ENCODE measurements at places on chromosomes 4 and X.
A peak's percentile ranks its signal among the peaks of the same experiment; 100 is the strongest.

- no peak for DNase-seq
Measured at GRCh38 chr4:172938072-172938829, 230.4 kb upstream of the GALNT7 start.

DNA sequence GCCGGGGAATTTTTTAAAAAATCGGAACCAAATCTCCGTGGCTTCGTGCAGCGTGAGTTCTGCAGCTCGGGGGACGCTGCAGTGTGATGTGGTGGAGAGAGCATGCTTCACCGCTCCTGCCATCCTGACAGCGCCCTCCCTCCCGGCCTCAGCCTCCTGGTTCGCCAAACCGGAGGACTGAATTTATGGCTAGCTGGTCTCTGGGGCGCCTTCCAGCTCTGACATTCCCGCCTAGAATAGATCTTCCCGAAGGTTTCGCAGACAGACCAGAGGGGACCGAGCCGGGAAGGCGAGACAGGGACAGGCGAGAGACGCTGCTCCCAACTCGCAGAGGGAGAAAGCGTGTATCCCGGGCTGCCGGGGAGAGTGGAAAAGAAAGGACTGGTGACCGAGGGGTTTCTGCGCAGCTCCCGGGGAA, 25.9 kb downstream of the HOPX start:
- DNase-seq = no peak

DNA sequence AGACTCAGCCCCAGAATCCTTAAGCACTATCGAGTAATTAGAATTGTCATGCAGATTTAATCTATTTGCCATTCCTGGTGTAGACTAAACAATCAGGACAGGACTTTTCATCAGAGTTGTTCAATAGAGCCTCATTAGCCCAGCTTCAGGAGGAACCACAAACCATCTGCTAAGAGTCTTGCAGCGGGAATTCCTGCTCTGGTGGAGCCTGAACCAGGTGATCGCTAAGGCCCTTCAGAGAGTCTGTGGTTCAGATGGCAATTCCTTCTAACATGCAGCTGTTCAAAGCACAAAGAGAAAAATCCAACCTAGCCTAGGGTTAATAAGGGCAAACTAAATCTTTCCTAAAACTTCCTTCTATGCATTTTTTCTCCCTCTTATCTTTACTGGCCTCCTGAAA, 119.1 kb upstream of the CPEB2 start:
- DNase-seq = no peak

GRCh38 chr4:119498527-119498926, 130.1 kb downstream of the PDE5A start:
- no peak for DNase-seq

DNA sequence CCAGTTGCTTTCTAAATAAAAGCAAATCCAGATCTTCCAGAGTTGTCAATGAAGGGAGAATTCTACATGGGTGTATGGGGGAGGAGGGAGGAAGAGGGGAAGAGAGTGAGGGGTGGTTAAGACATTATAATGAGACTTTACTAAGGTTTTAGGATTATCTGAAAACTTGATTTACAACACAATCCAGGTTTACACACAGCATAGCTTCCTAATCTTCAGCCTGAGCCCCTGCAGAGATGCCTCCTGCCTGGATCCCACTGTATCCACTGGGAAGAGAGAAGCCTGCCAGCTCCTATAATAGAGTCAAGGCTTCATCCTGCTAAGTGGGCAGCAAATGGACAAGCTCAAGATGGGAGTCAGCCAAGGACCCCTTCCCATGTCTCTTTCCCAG, 85.6 kb upstream of the KIT start:
- peak; percentile 12 for DNase-seq

DNA sequence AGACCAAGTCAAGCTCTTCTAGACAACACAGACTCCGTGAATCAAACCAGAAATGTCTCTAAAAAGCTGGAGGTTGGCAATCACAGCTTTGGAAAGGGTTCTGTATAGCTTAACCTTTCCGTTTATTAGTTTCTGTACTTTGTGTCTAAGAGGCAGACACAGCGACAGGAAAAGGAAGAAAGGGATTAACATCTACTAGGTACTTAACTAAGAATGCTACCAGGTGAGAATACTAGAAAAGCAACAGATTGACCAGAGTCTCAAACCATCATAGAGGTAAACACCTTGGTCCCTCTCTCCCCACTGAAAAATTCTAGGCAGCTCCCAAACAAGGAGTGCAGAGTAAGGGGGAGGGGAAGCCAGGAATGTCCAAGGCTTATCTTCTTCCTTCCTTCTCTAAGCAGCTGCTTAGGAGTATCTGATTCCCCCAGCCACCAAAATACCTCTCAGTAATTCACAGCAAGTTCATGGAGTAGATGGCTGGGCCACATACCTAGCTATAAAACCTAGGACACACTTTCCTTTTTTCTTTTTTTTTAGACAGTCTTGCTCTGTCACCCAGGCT, 80.8 kb downstream of the APBB2 start:
- no peak for DNase-seq

- no peak for DNase-seq
Measured at GRCh38 chr4:166981847-166982246, 252.4 kb downstream of the SPOCK3 start.

- DNase-seq = no peak
Measured at GRCh38 chrX:71958281-71958675, 47.6 kb downstream of the NHSL2 start.

DNA sequence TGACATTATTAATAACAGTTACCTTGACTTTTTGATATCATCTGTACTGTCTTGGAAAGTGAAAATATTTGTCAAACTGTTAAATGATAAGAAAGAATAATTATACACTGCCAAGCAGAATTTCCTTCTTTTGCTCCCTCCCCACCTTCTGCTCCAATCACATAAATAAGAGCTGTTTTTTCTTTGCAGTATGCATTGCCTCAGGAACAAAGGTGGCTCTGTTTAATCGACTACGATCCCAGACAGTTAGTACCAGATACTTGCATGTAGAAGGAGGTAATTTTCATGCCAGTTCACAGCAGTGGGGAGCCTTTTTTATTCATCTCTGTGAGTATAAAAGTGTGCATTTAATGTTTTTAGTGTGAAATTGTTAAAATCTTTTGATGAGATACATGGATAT, 66.1 kb downstream of the CCKAR start:
- no peak for DNase-seq

- DNase-seq = no peak
Measured at GRCh38 chrX:54933150-54933826, 12.7 kb downstream of the TRO start.
